Glomerular endothelial cell (primary cell): ENCODE measurements at places on chromosomes 3 and 15.

DNA sequence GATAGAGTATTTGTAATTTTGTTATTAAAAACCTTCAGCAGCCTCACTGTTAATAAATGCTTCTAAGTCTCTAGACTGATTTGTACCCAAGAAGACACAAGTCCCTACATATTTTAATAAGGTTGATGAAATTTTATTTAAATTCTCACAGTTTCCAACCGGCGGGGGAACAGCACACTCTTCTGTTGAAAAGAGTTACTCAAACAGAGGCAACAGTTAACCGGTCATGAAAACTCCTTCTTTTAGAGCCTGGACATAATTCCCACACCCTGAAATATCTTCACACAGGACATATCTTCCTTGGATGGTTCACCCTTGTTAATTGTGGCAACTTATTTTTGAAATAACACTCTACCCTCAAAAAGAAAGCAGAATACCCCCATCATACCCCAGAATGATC lies 278.8 kb downstream of the FOXP1 start:
- no peak for DNase-seq

GRCh38 chr3:18420555-18420954 lies 4.6 kb downstream of the SATB1 start:
- DNase-seq: no peak

DNA sequence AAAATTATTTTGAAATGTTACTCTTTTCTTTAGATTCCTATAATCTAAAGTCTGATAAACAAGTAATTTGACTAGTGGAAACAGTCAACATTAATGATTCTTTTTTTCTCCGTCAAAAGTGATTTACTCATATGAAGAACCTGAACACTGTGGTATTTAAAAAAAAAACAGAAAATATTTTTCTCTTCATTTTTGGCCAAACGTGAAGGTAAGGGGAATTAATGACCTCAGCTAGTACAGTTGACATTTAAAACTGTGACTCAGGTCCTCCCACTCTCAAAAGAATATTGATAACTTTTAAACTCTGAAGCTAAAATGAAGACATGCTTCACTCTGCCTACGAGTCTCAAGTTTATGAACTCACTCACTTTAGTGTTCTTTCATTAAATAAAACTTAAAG lies 34.5 kb downstream of the TIGIT start:
- DNase-seq: no peak

GRCh38 chr3:124774327-124774718 lies 44.1 kb downstream of the UMPS start:
- DNase-seq: no peak

DNA sequence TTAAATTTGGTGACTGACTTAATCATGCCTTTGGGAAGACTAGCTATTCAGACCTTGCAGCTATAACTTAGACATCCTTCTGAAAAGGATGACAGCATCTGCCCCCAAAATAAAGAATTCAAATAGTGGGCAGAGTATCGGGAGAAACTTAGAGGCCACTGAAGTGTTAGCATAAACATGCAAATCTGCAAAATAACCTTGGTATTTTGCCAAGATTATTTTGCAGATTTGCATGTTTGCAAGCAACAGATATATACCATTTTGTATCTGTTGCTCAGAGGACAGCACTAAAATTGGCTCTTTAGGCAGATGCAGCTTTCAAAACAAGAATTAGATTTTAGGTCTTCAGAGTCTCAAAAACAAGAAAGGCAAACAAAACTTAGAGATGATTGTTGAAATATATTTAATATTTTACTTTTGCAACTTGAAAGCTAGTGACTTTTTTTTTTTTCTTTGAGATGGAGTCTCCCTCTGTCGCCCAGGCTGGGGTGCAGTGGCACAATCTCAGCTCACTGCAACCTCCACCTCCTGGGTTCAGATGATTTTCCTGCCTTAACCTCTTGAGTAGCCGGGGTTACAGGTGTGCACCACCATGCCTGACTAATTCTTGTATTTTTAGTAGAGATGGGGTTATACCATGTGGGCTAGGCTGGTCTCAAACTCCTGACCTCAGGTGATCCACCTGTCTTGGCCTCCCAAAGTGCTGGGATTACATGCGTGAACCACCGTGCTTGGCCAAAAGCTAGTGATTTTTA lies 47.8 kb downstream of the KBTBD8 start:
- DNase-seq: no peak

GRCh38 chr15:40959331-40960141 lies 6.3 kb downstream of the CHAC1 start:
- no peak for DNase-seq

- DNase-seq: peak; percentile 58
Observed at GRCh38 chr3:70737666-70738290, 425.3 kb upstream of the MDFIC2 start.

DNA sequence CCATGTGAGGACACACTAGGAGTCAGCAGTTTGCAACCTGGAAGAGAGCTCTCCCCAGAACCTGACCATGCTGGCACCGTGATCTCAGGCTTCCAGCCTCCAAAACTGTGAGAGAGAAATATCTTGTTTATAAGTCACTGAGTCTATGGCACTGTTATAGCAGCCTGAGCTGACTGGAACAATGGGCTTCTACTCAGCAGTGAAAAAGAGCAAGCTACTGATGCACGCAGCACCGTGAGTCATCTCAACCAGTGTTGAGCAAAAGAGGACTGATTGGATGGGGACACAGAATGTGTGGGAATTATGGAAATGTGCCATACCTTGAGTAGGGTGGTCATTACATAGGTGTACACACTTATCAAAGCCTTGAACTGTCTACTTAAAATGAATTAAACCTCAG lies 230.4 kb downstream of the PLCL2 start:
- DNase-seq: no peak

DNA sequence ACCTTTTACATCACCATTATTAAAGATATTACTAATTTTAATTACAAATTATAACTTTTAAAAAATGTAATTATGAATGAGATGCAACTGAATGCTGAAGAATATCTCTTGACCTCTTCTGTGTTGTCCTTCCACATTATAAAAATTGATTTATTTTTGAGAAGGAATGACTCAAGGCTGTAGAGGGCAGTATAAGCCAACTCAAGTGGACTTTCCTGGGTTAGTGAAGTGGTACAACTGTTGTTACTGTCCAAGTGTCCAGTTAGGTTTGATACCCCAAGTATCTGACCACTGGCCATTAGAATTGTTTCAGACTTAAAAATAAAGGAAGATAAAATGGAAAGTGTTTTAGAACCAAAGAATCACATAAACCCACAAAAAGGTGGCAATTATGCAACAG lies 51.9 kb downstream of the BBX start:
- no peak for DNase-seq

GRCh38 chr15:69297642-69298353 lies 914 bp upstream of the PAQR5 start:
- DNase-seq: no peak
